ENCODE measurements at places on chromosomes 11 and 22.

DNA sequence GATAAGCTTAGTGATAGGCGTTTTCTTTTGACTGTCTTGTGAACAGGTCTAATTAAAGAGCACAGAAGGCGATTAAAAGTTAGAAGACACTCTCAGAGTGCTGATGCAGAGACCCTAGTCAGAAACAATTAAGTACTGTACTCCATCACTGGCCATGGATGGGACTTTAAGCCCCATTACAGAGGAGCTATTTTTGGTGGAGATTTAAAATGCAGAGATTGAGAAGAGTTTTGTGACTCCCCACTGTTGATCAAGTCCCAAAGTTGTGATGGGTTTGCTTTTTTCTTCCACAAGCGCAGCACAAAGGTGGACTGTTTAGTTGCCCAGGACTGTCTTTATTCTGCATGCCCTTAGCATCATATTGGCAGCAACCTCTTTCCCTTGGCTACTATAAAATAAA, 978 bp downstream of the LUZP2 start:
- no peak for DNase-seq

GRCh38 chr22:37775785-37776638, 31.7 kb upstream of the GCAT start:
- DNase-seq: no peak

DNA sequence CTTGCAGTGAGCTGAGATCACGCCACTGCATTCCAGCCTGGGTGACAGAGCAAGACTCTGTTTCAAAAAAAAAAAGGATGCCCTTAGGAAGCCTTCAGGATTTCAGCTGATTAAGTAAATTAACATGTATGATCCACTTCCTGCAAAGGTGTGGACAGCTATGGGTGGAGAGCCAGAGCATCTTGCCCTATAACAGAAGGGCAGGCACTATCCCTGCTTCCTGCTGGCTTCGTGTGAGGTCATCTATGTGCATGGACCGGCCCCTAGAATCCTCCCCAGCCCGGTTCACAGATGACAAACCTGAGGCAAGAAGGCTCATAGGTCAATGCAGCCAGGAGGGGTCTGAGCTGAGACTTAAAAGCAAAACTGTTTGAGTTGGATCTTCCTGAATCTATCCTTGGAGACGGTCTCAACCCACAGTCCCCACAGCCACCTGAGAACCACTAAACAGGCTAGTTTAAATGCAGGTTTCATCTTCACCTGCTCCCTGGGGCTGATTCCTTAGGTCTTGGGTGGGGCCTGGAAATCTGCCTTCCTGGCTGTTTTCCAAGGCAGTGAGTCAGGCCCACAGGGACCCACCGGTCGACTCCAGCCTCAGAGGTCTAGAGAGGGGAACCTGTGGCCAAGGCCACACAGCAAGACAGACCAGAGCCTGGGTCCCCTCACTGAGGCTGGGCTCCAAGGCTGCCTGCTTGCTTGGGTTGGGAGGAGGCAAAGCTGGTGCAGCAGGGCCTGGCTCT, 55.2 kb upstream of the MPEG1 start:
- DNase-seq: no peak

DNA sequence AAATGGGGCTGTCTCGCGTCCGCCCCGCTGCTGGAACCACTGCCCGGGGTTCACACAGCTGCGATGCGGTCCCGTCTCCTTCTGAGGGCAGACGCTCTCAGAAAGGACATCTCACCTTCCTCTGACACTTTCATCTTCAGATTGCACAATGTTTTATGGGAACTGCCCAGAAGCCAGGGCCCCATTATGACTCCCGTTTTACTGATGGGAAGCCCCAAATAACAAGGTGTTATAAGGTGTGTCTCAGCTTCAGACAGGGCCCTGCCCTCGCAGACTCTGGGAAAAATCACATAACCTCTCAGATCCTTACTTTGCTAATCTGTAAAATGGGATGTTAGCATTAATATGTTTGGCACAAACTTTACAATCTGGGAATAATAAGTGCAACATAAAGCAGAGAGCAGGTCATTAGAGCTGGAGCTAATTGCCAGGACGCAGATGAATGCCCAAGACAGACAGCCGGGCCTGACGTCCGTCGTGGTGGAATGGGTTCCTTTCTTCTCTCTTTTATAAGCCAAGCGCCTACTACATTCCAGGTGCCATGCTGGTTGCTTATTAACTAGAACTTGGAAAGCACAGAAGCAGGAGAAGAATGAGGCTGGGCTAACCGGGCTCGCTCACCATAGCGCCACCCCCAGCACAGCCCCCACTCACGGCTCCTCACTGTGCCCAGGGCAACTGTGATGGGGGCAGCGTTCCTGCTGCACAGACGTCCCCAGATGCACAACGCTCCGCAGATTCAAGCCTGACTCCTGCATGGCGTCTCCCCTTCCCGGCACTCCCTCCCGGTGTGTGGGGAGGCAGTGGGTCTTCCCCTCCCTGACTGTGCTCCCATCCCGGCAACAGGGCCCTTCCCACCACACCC, 43.8 kb downstream of the TRMU start:
- DNase-seq: no peak

DNA sequence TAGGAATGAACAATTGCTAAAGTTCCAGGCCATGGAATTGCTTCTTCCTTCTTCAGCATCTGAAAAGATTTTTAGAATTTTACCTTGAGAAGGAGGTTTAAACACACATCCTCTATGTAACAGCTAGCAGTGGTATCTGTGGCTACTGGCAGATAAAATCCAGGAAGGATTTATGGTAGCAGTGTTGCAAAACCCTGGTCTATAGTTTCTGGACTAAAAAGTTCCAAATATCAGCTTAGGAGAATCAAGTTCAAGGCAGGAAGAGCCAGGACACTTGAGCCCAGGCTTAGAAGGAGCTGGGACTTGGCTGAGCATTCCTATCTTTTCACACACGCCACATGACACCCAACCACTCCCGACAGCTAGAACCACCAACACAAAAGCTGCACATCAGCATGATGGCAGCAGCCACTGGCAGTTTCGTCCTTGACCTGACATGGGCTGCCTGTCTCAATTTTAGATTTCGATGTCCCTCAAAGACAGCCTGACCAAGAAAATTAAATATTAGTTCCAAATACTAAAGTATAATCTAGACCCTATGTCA, 14.1 kb downstream of the LARGE2 start:
- DNase-seq: no peak

GRCh38 chr22:35379146-35379993, 1.5 kb upstream of the HMOX1 start:
- DNase-seq: no peak

DNA sequence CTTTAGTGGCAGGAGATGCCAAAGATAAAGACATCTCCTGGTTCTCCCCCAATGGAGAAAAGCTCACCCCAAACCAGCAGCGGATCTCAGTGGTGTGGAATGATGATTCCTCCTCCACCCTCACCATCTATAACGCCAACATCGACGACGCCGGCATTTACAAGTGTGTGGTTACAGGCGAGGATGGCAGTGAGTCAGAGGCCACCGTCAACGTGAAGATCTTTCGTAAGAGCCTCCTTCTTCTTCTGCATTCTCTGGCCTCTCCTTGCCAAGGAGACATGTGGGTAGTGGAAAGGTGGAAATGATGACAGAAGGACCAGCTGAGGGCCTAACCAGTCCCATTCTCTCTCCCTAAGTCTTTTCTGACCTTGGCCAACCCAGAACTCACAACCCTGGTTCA, 110.1 kb upstream of the TTC12 start:
- DNase-seq: no peak

- no peak for DNase-seq
Measured at GRCh38 chr22:26542831-26543230, 30.6 kb upstream of the TFIP11 start.

DNA sequence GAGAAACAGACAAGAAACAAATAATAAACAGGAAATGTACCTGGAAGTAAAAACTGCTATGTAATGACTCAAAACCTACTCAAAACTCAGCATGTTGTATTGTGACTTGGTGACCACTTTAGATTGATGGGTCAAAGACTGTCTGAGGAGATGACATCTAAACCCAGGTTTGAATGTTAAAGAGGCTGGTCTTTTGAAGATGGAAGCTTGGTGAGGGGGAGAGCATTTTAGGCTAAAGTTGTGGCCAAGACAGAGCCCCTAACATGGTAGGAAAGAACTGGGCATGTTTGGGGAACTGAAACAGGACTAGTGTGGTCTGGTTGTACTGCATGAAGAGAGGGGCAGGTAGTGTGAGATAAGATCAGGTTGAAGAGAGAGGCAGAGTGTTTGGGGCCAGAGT, 85.3 kb upstream of the MYO18B start:
- no peak for DNase-seq

DNA sequence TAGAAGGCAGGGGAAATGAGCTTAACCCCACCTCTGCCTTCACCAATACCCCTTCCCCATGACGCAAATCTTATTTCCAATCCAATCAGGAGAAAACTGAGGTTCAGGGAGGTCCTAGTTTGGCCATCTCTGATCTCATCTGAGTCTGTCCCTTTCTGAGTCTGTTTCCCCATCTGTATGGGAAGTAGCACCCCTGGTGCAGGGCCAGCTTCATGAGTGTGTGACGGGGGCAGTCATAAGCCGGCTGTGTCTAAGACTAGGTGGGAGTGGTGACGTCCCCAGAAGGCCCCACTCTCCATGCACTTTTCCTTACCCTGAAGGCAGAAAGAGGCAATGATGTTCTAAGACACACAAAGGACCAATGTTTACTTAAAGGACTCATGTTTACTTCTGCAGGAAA, 72.3 kb downstream of the MN1 start:
- no peak for DNase-seq

DNA sequence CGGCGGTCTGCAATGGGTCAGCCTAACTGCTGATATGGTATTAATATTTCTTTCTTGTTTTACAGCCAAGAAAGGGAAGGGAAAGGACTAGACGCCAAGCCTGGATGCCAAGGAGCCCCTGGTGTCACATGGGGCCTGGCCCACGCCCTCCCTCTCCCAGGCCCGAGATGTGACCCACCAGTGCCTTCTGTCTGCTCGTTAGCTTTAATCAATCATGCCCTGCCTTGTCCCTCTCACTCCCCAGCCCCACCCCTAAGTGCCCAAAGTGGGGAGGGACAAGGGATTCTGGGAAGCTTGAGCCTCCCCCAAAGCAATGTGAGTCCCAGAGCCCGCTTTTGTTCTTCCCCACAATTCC, 1.9 kb downstream of the MDK start:
- DNase-seq: no peak

GRCh38 chr11:70324376-70325115, 54.1 kb downstream of the PPFIA1 start:
- no peak for DNase-seq

DNA sequence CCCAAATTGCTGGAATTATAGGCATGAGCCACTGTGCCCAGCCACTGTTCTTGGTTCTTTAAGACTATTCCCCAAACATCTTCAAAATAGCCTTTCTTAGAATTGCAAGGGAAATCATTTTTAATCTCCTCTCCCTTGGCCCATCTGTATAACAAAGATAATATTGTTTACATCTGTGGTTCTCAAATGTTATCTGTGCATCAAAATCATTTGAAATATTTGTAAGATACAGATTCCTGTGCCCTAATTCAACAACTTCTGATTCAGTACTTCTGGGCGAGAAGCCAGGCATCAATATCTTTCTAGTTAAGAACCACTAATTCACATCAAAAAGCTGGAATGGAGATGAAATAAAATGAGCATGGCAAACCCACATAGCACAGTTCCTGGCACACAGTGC, 83.0 kb downstream of the TMPRSS5 start:
- no peak for DNase-seq

DNA sequence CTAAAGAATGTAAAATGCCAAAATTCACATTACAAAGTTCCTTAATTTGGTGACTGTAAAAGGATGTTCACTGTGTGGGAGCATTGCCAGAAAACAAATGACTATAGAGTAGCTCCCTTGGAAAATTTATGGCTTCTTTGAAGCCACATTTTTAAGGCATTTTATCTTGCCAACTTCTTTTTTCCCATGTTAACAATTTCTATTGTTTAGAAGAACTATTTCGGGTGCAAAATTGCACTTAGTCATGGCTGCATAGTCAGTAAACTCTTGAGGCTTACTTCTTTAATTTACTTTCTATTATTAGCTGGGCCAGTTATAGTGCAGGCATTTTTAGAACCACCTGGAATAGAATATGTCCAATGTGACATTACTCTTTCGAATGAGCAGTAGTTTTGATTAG, 515.3 kb downstream of the JRKL start:
- no peak for DNase-seq

DNA sequence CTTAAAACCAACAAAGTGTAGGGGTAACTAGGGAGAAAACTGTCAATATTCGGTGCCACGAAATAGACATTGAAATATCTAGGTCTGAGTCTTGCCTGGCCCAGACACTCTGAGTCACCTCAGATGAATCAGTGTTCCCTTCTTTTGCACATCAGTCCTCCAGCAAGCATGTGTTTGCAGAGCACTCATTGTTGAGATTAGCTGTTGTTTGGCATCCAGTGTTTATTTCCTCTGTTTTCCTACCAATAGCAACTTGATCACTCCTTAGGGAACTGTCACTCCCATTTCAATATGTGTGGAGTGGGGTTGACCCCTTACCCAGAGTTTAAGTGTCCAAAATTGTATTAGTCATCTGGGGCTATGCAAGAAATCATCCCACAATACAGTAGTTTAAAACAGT, 4.7 kb upstream of the ASCC2 start:
- DNase-seq: no peak

DNA sequence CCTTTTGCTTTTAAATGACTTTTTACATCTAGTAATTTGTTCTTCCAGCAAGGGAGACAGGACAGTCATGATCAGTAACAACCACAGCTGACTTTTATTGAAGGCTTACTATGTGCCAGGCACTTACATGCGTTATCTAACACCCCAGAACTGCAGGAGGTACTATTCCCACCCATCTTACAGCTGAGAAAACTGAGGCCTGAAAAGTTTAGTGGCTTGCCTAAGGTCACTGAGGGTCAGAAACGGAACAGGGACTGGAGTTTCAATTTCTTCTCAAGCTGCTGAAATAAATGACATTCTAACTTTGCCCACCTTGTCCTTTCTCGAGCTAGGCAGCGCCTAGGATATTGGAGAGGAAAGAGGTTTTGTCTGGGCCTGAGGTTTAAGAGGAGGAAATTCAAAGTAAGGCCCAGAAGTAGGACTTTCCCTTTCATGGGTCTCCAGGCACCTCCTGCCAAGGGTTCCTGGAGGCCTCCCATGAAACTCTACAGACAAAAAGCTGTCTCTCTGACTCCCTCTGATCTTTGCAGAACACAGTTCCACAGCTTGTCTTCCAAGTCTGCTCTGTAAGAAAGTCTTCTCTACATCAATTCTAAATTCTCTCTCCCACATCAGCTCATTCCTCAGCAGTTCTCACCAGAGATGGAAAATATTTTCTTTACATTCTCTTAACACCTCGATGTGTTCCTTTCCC, 102.2 kb downstream of the NAT10 start:
- DNase-seq: no peak

DNA sequence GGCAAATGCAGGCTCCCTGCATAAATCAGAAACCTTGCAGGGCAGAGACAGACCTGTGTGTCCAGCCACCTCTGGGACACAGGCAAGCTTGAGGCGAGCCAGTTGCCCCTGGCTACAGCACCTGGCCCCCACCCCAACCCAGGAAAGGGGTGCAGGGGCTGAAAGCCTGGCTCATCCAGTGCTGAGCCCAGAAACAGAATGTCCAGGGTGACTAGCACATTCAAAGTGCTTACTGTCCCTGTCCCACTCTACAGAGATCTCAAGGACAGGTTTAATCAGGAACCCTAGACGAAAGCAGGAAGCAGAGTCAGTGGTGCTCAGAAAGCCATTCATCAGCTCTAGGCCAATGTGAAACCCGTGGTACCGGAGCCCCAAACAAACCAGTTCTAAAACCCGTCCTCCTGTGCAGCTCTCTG, 31.9 kb downstream of the PLEKHA7 start:
- no peak for DNase-seq

- no peak for DNase-seq
Measured at GRCh38 chr11:115123641-115124040, 380.6 kb downstream of the CADM1 start.

GRCh38 chr11:94652735-94653284, 85.6 kb downstream of the PIWIL4 start:
- DNase-seq: no peak
